ENCODE measurements at places on chromosomes 16 and 17.

GRCh38 chr17:81419886-81420768 lies 24.9 kb downstream of the BAHCC1 start:
- no peak for DNase-seq

- no peak for DNase-seq
These were observed 10.7 kb downstream of the MSRB1 start for GRCh38 chr16:1932050-1933028.

- no peak for DNase-seq
These were observed 18.0 kb downstream of the ITGAM start for GRCh38 chr16:31277659-31278260.

GRCh38 chr17:67353929-67354574 lies 12.3 kb downstream of the PSMD12 start:
- DNase-seq, result no peak

DNA sequence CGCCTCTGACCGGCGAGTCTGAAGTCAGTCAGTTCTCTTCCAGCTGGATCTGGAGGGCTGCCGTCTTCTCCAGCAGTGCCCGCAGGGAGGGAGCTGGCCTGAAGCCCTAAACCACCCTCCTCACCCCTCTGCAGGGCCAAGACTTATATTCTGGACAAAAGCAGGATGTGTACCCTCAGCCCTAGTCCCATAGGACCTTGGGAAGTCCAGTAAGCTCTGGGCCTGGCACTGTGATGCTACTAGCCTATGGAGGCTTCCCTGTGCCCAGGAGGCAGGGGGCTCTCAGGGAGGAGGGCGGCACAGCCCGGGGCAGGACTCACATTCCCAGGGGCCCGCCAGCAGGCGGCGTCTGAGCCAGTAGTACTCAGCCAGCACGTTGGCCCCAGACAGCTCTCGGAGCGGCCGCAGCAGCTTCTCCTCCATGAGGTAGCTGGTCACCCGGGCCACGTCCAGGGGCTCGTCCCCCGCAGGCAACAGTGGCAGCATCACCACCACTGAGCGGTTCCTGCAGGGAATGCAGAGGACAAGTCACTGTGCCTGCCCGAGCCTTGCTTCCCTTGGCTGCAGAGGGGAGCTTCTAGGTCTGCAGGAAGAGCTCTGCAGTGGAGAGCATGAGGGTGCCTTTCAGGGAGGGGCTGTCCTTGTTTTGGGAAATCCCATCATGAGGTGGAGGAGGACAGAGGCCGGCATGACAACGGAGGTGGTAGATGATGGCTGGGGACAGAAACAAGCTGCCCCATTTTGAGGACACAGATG lies 41.7 kb downstream of the RMI2 start:
- DNase-seq, result no peak

All from HuH-7.5 (cell line).